Stimulated activated CD8-positive, alpha-beta memory T cell treated with anti-CD3 and anti-CD28 coated beads, Interleukin-15, amount 100 ng/mL, for 1 hour (primary cell): ENCODE measurements at places on chromosomes 1 and 21.

- no peak for DNase-seq
Observed at GRCh38 chr1:150992626-150993025, 10.5 kb downstream of the ANXA9 start.

- DNase-seq = no peak
Observed at GRCh38 chr1:15056515-15057285, 96.8 kb upstream of the TMEM51 start.

GRCh38 chr1:84363622-84364021 lies 34.7 kb upstream of the DNASE2B start:
- DNase-seq = no peak

GRCh38 chr1:154735061-154735803 lies 127.2 kb upstream of the ADAR start:
- DNase-seq = no peak

DNA sequence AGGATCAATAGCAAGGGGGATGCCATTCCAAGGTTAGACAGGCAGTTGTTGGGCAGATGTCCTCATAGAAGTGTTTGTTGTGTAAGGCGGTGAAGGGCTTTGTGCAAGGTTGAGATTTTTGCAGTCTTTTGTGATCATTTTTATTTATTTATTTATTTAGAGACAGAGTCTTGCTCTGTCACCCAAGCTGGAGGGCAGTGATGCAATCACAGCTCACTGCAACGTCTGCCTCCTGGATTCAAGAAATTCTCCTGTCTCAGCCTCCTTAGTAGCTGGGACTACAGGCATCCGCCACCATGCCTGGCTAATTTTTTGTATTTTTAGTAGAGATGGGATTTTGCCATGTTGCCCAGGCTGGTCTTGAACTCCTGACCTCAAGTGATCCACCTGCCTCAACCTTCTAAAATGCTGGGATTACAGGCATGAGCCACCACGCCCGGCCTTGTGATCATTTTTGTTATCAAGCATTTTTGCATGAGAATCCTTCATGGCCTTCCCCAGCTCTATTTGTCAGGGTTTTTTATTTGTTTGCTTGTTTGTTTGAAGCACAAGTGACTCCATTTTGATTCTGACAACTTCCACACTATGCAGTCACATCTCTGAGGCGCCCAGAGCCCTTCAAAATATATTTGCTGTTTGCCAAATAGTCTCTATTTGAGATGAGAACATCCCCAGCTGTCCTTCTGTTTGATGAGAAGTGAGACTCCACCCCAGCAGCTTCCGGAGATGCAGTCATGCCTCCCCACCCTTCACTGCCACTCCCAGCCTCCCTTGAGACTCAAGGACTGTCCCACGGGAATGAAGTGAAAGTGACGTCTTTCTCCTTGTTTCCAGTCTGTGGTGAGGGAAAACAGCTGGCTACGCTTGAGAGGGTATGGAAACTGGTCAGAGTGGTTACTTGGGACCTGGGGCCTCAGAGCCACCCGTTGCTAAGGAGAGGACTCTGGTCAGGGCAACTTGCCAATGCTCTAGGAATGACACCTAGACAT lies 38.0 kb downstream of the TMEM50B start:
- DNase-seq = no peak

DNA sequence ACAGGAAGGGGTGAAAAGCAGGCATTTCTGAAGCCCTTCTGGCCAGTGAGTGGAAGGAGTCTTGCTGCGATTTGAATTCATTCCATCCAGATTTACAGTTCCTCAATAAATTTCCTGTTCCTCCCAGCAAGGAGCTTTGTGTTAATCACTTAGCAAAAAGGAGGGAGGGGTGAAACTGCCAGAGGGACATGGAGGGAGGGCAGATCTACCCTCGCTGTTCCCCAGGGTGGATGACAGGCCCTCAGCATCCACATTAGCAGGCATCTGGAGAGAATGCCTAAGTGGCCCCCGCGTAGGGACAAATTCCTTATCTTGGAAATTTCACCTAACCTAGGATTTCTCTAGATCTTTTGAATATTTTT lies 1.2 kb downstream of the ETV3 start:
- no peak for DNase-seq
